ENCODE measurements at places on chromosomes 7 and 10. TPM values are rescaled to one million over a fixed set of nuclear protein-coding genes. Genes with fewer than 3 reads are reported as not detected.

DNA sequence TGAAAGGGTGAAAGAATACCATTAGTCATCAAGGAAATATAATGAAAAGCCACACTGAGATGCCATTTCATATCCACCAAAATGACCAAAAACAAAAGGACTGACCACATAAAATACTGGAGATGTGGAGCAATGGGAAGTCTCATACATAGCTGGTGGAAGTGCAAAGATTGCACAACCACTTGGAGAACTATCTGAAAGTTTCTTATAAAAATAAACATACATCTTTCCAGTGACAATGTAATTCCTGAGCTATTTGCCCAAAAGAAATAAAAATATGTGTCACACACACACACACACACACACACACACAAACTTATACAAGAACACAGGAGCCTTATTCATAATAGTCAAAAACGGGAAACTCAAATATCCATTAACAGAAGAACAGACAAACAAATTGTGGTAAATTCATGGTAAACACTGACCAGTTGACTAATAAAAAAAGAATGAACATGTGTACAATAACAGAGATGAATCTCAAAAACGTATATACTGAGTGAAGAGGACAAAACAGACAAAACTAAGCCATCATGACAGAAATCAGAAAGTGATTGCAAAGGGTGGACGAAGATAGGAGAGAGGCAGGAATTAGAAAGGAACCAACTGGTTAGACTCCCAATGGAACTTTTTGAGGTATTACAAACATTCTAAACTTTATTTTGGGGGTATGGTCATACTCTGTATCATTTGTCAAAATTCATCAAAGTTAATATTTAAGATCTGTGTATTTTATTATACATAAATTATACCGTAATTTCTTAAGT, 21.5 kb downstream of the WASL start:
- DNase-seq = no peak

- no peak for DNase-seq
Observed at GRCh38 chr10:58715061-58715460, 202.4 kb downstream of the BICC1 start.

GRCh38 chr10:66990143-66990830, 64.5 kb downstream of the LRRTM3 start:
- DNase-seq = no peak

DNA sequence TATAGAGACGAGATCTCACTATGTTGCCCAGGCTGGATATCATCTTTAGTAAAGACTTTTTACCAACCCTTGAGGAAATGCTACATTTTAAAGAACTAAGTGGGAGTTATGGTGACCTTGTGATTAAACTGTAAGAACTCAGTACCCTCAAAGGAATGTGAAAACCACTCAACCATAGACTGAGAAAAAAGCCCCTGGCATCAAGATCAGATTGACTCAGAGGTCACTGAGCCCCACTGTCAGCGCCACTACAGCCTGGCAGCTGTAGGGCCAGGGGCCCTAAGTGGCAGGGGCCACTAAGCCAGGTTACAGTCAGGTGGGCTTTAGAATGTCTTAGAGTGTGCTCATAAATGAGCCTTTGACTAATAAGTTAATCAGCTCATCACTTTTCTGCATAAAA, 55.9 kb downstream of the APBB1IP start:
- DNase-seq = no peak

TLX1 gene
- not detected for total RNA-seq

All from chondrocyte (in vitro differentiated cells).